ENCODE measurements at places on chromosomes 11 and 22.

GRCh38 chr11:78420255-78420764 is 2.7 kb upstream of the GAB2 start:
- DNase-seq, result peak; percentile 69

GRCh38 chr22:44311855-44312170 is 938 bp downstream of the SHISAL1 start:
- no peak for DNase-seq

GRCh38 chr11:34331736-34332135 is 26.1 kb downstream of the ABTB2 start:
- DNase-seq, result no peak

GRCh38 chr22:44449061-44449682 is 48.9 kb downstream of the RTL6 start:
- no peak for DNase-seq

DNA sequence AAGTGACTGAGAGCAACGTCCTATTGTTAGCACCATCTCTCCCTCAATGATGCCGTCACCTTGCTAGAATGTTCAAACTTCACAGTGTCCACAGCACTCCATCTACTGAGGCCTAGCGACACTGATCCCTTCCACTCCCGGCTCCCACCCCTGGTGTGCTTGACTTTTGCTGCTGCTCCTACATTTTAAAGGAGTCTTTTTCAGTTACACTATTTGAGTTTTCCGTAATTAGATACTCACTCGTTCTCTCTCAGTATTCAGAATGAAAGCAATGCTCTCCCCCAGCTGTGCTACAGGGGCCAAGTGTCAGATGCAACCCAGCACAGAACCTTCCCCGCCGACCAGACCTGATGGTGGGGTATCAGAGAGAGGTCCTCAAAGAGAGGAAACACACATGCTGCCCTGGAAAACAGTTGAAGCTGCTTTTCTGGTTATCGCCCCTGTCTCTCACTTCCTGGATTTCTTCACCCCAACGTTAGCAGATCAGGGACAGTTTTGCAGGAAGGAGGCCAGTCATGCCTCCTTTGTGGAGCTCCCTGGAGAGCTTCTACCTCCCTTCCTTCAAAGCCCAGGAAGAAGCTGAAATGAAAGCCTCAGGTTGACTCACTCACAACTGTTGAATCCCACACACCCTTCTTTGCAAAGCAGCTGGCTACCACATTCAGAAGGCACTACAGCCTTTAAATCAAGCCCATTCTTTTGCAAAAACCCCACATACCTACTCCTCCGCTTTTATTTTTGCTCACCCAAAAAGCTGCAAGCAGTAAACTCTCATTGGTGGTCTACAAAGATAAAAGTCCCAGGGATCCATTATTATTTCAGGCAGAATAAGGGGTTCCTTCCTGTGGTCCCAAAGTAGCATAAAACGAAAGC is 23.5 kb downstream of the LARGE1 start:
- DNase-seq, result no peak

- no peak for DNase-seq
Measured at GRCh38 chr11:123480290-123480815, 50.3 kb downstream of the GRAMD1B start.

- no peak for DNase-seq
Measured at GRCh38 chr11:135004495-135004894, 592.5 kb upstream of the B3GAT1 start.

DNA sequence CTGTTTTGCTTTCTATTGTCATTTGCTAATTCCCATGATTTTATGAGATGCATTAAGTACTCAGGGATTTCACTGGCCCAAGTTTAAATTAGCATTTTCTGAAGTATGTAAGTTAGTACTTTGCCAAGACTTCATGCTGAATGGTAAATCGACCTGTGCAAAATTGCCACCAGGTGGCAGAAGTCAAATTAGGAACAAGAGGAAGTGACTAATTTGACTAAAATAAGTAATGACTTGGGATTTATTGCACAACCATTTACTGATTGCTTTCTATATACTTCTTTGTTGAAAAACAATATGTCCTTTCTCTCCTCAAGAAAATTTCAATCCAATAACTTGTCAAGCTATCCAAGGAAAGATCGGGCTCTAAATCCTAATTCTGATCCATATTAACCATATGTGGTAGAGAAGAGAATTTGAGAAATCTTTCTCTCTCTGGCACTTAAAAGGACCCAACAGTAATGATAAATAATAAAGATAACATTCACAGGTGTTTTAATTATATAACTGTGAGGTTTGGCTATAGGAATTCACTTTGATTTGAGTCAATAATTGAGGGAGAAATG is 253.7 kb upstream of the CHORDC1 start:
- DNase-seq, result no peak

DNA sequence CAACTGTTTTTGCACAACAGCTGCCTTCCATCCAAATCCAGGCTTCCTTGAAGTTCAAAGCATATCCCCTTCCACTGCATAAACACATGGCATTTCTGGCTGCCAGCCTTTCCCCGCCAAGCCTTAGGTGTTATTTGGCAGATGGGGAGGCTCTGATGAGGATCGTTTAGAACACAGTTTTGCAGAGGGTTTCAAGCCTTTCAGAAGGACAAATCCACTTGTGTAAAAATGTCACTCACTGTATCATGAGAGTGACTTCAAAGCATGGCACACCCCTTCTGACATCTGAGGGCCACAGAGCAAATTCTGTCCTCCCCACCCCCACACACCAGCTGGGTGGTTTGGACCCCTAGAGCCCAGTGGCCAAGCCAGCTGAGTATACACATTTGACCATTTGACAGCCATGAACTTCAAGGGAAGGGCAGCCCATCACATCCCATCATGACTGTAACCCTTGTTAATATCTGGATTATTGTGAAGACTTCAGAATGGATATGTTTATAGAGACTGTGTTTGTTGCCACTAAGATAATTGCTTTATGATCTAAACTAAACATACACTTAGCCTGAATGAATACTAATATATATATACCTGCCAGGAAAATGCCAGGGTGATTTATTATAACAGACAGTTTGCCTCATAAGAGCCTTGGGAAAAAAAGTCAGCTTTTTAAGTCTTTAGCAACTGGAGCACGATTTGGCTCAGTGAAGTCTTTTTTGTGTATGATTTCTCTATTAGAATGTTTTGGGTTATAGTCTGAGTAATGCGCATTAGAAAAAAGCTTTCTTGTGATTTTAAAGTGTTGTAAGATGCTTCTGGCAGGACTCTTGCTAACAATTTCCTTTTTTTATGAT is 31.9 kb downstream of the FBLN1 start:
- DNase-seq, result no peak

DNA sequence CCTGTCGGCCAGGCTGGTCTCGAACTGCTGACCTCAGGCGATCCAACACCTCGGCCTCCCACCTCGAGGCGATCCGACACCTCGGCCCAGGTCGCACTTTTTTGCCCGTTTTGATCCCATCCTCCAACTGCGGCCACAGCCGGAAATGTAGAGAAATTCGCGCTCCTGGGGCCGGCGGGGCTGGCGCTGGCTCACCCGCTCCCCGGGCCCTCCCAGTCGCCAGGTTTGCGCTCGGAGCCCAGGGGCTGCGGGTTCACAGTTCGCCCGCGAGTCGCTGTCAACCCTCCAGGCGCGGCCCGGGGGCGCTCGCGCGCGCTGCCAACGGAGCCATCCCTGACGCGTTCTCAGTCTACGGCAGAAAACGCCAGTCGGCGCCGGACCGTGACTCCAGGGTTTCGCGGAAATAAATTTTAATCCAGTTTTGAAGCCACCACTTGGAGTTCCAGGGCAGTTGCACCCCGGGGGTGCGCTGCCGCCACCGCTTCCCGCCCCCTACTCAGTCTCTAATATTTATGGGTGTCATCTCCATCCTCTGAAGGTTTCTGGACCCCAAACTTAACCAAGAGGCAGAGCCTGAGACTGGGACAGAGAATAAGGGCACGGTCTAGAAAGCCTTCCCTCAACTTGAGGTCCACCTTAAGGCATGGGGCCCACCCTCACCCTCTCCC is 1.5 kb upstream of the KLHDC7B start:
- peak; percentile 91 for DNase-seq

DNA sequence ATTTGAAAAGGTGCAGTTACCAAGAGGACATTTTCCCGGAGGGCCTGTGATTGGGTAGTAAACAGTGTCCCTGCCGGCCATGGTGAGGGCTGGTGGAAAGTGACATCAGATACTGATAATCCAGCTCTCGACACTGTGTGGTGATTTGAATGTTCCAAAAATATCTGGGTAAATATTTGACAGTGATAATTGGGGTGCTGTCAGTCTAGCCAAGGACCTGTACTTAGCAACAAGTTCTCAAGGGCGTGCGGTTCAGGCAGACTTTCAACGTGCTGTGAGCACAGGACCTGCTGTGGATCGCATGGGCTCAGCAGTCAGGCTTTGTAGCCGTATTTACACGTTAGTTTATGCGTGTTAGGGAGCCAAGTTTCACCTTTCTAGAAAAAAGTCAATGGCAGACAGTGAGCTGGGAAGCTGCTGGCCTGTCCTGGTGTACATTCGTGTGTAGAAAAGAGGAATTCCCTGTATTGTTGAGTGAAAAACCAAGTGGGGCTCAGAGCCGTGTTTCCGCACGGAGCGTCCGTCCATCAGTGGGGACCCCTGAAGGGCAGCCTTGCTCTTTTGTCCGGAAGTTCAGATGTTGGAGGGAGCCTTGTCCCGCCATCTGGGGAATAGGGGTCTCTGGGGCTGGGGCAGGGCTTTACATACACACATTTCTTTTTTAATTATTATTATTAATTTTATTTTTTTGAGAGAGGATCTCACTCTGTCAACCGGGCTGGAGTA is 11.3 kb downstream of the TRMU start:
- DNase-seq, result no peak

DNA sequence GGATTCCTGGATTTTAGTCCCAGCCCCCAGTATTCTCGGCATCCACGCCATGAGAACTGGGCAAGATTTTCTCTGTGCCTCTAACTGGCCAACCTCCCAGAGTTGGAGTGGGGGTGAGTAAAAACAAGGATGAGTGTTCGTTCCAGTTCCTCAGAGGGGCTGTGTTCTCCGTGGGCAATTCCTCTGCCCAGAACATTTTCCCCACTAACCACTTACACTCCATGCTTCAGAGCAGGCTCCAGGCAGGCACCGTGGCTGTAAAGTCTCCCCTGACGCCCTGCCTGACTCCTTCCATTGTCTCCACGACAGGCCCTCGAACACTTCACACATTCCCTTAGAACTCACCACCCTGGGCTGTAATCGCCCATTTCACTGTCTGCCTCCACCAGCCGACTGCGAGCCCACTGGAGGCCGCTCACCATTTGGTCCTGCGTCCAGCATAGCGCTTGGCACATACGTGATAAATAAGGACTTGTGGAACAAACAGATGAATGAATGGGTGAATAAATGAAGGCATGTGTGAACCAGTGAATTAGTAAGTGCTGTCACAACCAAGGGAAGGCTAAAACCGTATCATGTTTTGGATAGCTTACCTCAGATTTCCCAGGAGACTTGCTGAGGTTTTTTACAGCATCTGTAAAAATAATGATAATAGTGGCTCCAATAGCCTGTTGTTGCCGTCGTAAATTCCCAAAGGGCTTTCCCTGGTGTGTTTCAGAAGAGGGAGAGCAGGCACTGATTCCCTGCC is 6.1 kb downstream of the APLNR start:
- DNase-seq, result no peak

GRCh38 chr22:43326331-43327156 is 16.6 kb downstream of the SCUBE1 start:
- DNase-seq, result peak; percentile 76

GRCh38 chr11:14673824-14674405 is 30.3 kb downstream of the PDE3B start:
- DNase-seq, result no peak

DNA sequence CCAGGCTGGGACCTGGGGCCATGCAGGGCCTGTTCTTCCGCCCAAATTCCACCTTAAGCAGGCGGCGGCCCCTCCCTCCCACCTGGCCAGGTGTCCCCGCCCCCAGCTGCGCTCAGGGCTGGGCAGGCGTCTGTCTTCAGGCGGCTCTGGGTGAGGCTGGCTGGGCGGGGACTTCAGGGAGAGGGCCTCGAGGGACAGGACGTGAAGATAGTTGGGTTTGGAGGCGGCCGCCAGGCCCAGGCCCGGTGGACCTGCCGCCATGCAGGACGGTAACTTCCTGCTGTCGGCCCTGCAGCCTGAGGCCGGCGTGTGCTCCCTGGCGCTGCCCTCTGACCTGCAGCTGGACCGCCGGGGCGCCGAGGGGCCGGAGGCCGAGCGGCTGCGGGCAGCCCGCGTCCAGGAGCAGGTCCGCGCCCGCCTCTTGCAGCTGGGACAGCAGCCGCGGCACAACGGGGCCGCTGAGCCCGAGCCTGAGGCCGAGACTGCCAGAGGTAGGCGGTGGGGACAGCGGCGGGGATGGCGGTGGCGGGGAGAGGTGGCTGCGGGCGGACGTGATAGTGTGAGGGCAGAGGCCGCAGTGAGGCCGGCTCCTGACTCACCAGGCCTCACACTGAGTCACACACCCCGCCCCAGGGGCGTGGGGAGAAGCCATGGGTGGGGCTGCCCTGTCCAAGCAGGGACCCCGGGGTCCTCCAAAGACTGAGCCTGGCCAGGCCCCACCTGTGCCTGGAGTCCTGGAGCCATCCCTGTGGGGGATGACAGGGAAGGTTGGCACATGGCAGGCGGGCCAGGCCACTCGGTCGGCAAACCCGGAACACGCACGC is at the start of gene PKP3:
Gene PKP3 (plus strand): TSS at position 176 of the 824 bp plus-strand sequence. CDS start 84 bp downstream, at position 260.
- peak; percentile 72 for DNase-seq

- DNase-seq, result no peak
Measured at GRCh38 chr11:21262992-21263391, 593.6 kb downstream of the NELL1 start.

DNA sequence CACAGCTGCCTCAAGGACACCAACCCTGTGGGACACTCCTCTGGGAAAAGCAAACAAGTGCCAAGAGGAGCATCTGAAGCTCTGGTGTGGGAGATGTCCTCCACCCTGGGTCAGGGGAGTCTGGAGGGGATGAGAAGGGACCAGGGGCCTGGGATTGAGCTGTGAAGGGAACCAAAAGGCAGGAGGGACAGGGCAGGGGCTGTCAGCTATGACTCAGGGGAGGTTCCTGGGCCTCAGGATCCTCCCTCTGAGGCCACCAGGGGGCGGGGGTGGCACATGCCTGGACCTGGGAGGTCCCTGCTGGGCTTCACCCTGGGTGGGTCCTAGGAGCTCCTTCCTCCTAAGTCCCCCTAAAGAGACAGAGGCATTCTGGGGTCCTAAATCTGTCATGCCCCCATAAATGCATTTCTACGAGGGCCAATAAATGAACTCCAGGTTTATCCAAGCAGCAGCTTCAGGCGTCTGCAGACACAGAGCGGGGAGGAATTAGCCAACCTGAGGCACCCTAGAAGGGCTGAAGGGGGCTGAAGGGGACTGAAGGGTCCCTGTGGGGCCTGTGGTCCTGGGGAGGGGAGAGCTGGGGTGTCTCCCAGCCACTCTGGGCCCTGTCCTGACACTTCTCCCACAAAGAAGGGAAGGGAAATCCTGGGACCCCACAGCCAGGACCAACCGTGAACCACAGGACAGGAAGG is 31.9 kb upstream of the IGLL5 start:
- DNase-seq, result no peak

- DNase-seq, result no peak
Measured at GRCh38 chr11:132263241-132263640, 892.8 kb downstream of the NTM start.
